ENCODE measurements at places on chromosomes 16 and 17.

GRCh38 chr17:4785311-4786105, 656 bp downstream of the VMO1 start:
- no peak for DNase-seq

GRCh38 chr17:66405836-66406677, 103.6 kb downstream of the PRKCA start:
- DNase-seq, result no peak

DNA sequence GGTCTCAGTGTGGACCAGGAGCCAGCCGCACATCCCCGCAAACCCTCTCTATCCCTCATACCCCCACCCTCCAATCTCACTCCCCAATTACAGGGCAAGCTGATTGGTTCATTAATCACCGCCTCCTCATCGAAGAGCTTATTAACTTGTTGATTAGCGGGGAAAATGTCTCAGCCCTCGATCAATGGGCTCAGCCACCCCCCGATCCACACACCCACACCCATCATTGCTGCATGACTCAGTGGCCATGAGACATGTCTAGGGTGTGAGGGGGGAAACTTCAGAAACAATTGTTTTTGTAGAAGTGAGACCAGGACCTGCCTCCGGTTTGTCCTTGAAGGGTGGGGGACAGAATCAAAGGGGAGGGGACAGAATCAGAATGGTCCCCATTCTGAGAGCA, 2.5 kb upstream of the PYY start:
- no peak for DNase-seq

DNA sequence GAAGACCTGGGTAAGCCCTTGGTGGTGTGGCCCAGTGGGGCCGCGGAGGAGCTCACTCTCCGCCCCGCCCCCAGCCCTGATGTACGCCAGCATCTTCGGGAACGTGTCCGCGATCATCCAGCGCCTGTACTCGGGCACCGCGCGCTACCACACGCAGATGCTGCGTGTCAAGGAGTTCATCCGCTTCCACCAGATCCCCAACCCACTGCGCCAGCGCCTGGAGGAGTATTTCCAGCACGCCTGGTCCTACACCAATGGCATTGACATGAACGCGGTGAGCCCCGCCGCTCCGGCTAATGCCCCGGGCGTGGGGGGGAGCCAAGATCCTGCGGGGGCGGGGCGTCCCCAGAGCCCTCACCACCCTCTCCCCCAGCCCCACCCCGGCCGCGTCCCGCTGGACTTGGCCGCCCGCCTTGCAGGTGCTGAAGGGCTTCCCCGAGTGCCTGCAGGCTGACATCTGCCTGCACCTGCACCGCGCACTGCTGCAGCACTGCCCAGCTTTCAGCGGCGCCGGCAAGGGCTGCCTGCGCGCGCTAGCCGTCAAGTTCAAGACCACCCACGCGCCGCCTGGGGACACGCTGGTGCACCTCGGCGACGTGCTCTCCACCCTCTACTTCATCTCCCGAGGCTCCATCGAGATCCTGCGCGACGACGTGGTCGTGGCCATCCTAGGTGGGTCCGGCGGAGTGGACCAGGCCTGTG, 12.1 kb upstream of the DCAF7 start:
- no peak for DNase-seq

- DNase-seq, result no peak
These were observed 37.0 kb downstream of the STX8 start for GRCh38 chr17:9538626-9539025.

DNA sequence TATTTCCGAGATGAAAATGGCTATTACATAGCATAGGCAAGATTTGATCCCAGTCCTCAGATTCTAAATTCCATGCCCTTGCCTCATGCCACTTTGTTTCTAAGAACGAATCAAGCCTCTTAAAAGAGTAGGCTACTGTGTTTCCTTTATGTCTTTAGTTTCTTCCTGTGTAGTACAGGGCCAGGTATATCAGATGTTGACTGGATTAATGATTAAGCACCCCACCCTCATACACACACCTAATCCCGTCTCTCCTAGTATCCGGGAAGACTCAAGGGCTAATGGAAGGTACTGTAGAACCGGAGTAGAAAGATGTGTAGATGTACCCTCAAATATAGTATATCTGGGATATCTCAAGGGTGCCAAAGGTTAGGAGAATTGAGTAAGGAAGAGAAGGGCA, 6.7 kb downstream of the TOM1L1 start:
- no peak for DNase-seq

DNA sequence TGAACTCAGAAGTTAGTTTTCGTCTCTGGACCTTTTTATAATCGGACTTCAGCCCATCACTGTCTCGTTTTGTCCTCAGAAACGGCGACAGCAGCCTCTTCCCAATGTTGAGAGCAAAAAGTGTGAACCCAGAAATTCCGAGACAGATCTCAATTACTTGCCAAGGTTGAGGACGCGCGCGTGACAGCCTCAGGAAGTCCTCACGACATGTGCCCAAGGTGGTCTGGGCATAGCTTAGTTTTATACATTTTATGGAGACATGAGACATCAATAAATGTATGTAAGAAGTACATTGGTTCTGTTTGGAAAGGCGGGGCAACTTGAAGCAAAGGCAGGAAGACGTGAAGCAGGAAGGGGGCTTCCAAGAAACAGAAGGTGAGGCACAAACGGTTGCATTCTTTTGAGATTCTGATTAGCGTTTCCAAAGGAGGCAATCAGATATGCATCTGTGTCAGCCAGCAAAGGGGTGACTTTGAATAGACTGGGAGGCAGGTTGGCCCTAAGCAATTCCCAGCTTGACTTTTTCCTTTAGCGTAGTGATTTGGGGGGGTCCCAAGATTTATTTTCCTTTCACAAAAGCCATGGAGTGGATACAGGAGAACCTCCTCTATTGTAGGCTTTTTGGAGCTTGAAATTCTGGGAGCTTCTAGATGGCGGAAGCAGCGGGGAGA, 583 bp upstream of the ZNF747 start:
- DNase-seq, result no peak

All from HCEC 1CT (cell line).